Activated CD8-positive, alpha-beta memory T cell treated with anti-CD3 and anti-CD28 coated beads for 4 hours (primary cell): ENCODE measurements at places on chromosomes 4 and X.

- DNase-seq, result no peak
These were observed 69.8 kb downstream of the TMEM131L start for GRCh38 chr4:153535772-153536513.

GRCh38 chrX:115719171-115719570 lies 158.2 kb downstream of the PLS3 start:
- no peak for DNase-seq

GRCh38 chrX:41043674-41044345 lies 41.4 kb upstream of the USP9X start:
- no peak for DNase-seq

DNA sequence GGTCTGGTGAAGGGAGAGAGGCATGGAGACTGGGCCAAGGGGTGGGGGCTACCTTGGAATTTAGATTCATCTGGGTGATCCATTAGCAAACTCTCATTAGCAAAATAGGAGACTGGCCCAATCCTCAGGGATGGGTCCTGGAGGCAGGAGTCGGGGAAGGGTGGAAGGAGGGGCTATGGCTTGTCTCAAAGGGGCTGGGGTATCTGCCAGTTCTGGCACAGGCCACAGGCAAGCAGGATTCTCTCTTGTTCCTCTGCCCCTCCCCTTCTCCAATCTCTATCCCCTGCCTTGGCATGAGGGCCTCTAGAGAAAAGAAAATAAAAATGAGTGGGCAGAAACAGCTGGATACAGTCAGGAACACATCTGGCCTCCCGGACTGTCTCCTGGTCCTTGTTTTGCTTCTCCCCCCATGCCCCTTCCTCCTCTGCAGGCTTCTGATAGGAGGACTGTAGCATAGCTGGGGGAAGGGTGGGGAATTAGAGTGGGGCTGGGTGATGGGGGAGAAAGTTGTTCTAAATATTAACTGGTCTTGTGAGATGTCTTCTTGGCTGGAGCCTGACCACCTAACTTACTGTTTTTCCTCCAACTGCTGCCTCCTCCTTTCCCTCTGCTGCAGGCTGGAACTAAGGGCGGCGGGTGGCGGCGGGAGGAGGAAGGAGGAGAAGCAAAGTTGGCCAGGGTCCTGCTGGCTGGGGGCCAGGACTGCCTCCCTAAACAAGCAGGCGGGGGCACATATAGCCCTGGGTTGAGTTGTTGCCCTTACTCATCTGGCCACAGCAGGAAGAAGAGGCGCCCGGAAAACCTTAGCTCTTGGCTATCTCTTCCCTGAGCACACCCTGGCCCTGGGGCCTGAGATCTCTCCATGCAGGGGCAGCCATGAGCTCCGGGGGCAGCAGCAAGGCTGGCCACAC lies 53.3 kb upstream of the LAS1L start:
- no peak for DNase-seq

DNA sequence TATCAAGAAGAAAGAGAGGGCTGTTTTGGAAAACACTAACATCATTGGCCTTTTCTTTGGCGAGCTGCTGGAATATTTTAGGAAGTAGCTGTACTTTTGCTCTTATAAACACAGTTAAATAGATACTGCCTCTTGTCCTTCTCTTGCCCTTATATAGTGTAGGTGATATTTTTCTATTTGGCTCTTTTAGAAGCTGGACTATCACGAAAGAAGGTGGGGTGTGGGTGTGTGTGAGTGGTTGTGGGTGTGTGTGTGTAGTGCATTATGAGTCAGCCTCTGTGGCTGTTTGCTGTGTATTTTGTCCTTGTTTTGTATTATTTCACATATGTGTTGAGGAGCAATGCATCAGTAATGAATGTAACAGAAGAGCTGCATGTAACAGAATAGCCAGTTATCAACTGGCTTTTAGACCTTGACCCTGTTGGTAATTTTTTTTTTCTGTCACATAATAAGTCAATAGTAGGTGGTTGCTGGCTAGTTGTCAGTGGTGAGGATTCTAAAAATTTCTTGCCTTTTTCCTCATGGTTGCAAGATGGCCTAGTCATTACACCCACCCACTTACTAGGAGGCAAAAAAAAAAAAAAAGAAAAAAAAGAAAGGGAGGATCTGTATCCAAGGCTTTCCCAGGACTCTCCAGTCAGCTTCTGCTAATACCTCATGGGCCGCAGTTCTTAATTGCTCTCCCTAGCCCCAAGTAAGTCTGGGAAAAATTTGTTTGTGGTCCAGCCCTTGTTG lies 23.8 kb downstream of the ARHGAP10 start:
- no peak for DNase-seq
